ENCODE measurements at places on chromosomes 12 and 14. TPM values are rescaled to one million over a fixed set of nuclear protein-coding genes. Genes with fewer than 3 reads are reported as not detected.
A peak's percentile ranks its signal among the peaks of the same experiment; 100 is the strongest.

DNA sequence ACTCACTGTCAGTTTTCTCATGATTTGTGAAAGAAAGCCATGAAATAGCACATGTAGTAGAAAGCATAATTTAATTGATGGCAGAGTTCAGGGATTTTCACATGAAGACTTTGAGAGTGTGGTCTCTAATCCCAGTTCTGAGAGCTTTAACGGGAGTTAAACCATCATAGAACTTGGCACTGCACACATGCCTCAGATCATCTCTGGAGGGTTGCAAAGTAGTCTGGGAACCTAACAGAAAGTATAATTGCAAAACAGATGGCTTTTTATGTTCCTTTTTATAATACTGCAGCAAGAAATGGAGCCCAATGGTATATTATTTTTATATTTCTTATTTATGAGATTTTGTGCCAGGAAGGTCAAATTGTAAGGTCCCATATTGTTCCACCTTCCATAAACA, 77.9 kb downstream of the BHLHE41 start:
- H3K4me3 ChIP-seq, result no peak overlapping the region
- H3K27ac ChIP-seq, result no peak overlapping the region
- DNase-seq, result no peak
- H3K36me3 ChIP-seq, result no peaks in the 10 kb centered on the region

DNA sequence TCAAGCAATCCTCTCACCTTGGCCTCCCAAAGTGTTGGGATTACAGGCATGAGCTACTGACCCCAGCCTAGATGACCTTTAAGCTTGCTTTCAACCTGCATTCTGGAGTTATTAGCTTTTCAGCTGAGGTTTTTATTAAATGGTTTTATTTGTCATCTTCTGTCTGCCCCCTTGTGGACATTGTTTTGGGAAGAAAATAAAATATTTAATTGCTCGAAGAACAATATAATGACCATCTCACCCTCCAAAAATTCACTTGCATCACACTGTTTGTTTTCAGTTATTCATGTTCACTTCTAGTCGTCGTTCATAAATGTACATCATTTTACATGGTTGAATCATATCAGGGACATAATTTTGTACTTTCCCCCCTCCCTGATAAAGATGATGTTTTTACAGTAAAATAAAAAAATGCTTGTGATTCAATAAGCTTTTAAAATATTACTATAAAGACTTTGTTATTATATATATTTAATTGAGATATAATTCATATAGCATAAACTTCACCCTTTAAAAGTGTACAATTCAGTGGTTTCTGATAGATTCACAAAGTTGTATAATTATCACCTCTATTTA, 10.1 kb upstream of the SPATS2 start:
- no peak overlapping the region for H3K27ac ChIP-seq
- no peak for DNase-seq
- H3K4me1 ChIP-seq, result peaks cover 6% of the 10 kb centered on the region
- no peaks in the 10 kb centered on the region for H3K27me3 ChIP-seq
- H3K4me3 ChIP-seq, result no peak overlapping the region
- no peaks in the 10 kb centered on the region for H3K36me3 ChIP-seq

DNA sequence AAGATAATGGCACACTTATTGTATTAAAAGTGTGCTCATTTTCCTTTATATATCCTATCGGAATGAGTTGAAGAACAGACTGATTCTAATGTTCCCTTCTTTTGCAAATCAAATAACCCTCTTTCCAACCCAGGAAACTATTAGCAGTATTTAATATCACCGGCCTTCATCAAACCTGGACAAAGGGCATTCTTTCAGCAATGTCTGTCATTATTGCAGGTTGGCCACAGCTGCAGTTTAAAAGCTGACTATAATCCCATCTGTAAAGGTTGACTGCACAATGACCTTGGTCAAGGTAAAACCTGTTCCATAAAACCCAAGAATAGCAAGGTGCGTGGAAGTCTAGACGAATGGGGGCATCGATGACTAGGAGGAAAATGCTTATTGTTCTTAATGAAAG, 472.3 kb upstream of the SOX5 start:
- no peaks in the 10 kb centered on the region for H3K27me3 ChIP-seq
- no peak for DNase-seq
- H3K36me3 ChIP-seq, result no peaks in the 10 kb centered on the region
- H3K4me3 ChIP-seq, result no peak overlapping the region

DNA sequence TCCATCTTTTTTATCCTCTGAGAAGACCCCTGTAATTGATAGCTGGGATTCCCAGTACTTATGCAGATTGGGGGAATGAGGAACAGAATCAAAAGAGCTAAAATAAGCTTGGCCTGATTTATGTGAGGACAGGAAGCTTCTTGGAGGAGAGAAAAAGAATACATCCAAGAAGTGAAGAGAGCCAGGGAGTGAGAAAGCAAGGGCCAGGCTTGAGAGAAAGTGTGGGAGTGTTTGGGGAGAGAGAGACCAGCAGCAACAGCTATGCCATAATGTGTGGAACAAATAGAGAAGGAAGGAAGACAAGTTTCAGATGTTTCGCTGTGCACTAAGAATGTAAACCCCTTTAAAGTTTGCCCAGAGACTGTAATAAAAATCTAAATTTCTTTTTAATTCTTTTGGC, 4.0 kb upstream of the CCDC184 start:
- H3K4me1 ChIP-seq, result peaks cover 16% of the 10 kb centered on the region
- H3K36me3 ChIP-seq, result no peaks in the 10 kb centered on the region
- no peak overlapping the region for H3K4me3 ChIP-seq
- peaks cover 21% of the 10 kb centered on the region for H3K27me3 ChIP-seq

DNA sequence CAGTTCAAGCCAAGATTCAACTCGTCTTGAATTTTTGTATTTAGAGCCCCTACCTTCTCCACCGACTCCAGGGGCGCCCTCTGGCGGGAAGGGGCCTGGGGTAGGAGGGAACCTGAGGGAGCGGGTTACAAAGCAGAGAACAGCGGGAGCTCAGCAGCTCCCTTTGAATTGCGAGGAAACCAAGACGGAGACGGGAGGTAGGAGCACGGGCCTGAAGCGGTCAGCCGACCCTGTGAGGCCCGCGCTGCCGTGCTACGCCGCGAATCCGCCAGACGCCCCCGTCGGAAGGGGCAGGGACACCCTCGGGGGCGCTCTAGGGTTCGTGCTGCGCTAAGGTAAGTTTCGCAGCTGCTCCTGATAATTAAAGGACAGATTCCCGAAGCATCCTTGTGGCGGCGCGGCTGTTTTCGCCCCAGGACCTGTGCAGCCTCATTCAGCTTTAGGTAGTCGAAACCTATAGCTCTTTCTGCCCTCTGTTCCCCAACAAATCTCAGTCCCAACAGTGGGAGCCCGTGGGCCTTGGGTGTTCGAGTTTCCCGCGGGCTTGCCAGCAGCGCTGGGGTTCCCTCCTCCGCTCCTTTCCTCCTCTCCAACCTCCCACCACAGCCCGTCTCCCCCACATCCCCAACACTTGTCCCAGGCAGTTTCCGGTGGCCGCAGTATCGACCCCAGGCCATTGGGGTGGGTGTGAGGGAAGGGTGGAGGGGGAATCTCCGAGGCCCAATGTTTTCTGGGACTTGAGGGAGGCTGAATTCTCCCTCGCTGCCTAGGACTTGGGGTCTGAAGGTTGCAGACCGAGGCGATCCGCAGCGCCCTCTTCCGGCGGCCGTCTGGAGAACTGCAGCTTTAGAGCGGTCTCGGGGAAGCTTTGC, 5.1 kb upstream of the NKX2-1 start:
- DNase-seq, result peak; percentile 69
- peak overlapping the region; percentile 19 for H3K4me3 ChIP-seq
- peaks cover 29% of the 10 kb centered on the region for H3K4me1 ChIP-seq
- H3K36me3 ChIP-seq, result no peaks in the 10 kb centered on the region

GRCh38 chr14:101215927-101216326, 312.4 kb upstream of the RTL1 start:
- peaks cover 6% of the 10 kb centered on the region for H3K27me3 ChIP-seq
- peak; percentile 22 for DNase-seq
- H3K27ac ChIP-seq, result no peak overlapping the region
- H3K4me1 ChIP-seq, result no peaks in the 10 kb centered on the region
- no peak overlapping the region for H3K4me3 ChIP-seq

DNA sequence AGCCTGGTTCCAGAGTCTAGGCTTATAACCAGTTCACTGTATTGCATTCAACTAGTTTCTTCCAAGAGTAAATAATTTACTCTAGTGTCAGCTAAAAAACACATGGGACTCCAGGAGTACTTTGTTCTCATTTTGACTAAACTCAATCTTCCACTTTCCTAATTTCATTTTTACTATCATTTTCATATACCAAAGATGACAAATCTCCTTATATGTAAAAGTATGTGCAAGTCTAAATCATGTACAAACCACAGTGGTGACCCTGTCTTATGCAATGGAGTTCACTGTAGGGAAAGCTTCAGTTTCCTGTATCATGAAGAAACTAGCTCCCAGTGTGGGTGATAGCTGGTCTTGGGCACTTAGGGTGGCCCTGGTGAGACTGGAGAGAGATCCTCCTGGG, 151.6 kb downstream of the HELB start:
- no peak overlapping the region for H3K27ac ChIP-seq
- H3K36me3 ChIP-seq, result no peaks in the 10 kb centered on the region
- no peaks in the 10 kb centered on the region for H3K4me1 ChIP-seq
- no peak for DNase-seq
- H3K4me3 ChIP-seq, result no peak overlapping the region

DNA sequence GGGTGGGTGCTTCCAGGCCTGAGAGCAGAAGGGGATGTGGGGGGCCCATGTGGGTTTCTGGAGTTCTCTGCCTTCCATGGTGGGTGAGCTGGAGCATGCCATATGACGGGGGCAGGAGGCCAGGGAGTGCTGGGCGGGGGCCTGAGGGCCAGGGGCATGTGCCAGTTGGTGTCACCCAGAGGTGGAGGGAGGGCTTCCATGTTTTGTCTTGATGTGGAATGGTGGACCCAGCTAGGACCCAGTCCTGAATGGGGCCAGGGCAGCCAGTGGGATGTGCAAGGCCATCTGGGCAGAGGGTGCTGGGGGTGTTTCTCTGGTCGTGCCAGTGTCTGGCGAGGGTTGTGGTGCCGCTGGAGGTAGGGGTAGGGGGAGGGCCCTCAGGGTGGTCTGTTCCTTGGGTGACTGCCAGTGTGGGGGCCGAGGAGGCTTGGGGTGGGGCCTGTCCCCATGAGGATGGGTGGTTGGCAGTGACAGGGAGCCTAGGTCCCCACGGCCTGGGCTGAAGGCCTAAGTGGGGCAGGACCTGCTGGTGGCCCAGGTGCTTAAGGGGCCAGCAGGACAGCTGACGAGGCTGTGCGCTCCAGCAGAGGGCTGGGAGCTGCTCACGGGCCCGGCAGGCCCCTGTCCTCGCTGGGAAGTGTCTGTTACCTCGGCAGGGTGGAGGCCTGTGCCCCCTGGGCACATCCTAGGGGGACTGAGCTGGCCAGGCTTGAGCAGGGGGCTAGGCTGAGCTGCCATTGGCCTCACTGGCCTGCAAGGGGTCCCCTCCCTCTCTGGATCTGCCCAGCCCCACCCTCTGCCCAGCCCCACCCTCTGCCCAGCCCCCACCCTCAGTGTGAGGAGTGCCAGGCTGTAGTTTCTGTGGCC, 26.8 kb downstream of the CEP170B start:
- peaks cover 41% of the 10 kb centered on the region for H3K36me3 ChIP-seq
- DNase-seq, result peak; percentile 11
- no peaks in the 10 kb centered on the region for H3K27me3 ChIP-seq
- no peak overlapping the region for H3K27ac ChIP-seq
- no peak overlapping the region for H3K4me3 ChIP-seq

- no peak overlapping the region for H3K27ac ChIP-seq
- no peaks in the 10 kb centered on the region for H3K27me3 ChIP-seq
- H3K4me3 ChIP-seq, result no peak overlapping the region
- H3K4me1 ChIP-seq, result no peaks in the 10 kb centered on the region
- DNase-seq, result no peak
- no peaks in the 10 kb centered on the region for H3K36me3 ChIP-seq
Measured at GRCh38 chr12:59240048-59240447, 319.7 kb upstream of the LRIG3 start.

DNA sequence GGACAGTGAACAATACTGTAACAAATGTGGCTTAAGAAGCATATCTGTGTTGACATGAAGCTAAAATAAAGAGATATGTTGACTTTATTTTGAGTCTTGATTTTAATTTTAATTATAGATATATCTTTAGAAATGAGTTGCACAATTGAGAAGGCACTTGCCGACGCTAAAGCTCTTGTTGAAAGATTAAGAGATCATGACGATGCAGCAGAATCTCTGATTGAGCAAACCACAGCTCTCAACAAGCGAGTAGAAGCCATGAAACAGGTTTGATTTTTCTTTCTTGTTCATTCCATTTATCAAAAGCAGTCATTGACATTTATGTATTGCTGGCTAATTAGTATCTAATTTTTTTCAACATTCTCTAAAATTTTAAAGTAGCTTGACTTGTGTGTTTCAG, 15.8 kb downstream of the FGFR1OP2 start:
- H3K4me3 ChIP-seq, result no peak overlapping the region
- H3K27ac ChIP-seq, result no peak overlapping the region
- H3K4me1 ChIP-seq, result no peaks in the 10 kb centered on the region
- H3K36me3 ChIP-seq, result peaks cover 36% of the 10 kb centered on the region
- no peak for DNase-seq

DNA sequence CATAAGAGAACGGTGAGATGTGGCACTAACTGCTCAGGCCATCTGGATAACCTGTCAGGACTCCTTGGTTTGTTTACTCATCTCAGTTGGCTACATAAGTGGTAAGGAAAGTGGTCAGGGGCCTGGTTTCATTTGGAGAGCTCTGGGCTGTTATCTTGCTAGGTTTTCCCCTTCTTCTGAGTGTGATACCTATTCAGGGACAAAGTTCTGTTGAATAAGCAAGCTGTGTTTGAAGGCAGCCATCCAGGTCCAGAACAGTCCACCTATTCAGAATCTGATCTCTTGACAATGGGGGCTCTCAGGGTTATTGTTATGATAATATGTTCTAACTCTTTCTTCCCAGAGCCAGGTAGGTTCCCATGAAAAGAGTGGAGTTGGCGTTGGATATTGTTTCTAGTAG, 194.9 kb downstream of the PAH start:
- DNase-seq, result no peak
- H3K4me1 ChIP-seq, result no peaks in the 10 kb centered on the region
- no peaks in the 10 kb centered on the region for H3K27me3 ChIP-seq
- no peaks in the 10 kb centered on the region for H3K36me3 ChIP-seq

Gene TMEM229B
- 2.6 TPM for total RNA-seq

Gene KLRB1
- 0.87 TPM for total RNA-seq

Gene ASIC1
- 2.0 TPM for total RNA-seq

Gene KLRC3
- total RNA-seq, result not detected

Gene CLEC4C
- not detected for total RNA-seq

Gene AMN1
- total RNA-seq, result not detected

Gene CDCA4
- total RNA-seq, result 2.9 TPM
